ENCODE measurements at places on chromosomes 4 and X. TPM values are rescaled to one million over a fixed set of nuclear protein-coding genes. Genes with fewer than 3 reads are reported as not detected.

Gene IQCM
- total RNA-seq, result 0.74 TPM

Gene CSAG1
- 60.4 TPM for total RNA-seq

Gene HSFX3
- not detected for total RNA-seq

Gene ARHGAP36
- not detected for total RNA-seq

Gene ZNF674
- total RNA-seq, result 4.9 TPM

Gene GLRA3
- not detected for total RNA-seq
